ENCODE measurements at places on chromosomes 2 and 18.

DNA sequence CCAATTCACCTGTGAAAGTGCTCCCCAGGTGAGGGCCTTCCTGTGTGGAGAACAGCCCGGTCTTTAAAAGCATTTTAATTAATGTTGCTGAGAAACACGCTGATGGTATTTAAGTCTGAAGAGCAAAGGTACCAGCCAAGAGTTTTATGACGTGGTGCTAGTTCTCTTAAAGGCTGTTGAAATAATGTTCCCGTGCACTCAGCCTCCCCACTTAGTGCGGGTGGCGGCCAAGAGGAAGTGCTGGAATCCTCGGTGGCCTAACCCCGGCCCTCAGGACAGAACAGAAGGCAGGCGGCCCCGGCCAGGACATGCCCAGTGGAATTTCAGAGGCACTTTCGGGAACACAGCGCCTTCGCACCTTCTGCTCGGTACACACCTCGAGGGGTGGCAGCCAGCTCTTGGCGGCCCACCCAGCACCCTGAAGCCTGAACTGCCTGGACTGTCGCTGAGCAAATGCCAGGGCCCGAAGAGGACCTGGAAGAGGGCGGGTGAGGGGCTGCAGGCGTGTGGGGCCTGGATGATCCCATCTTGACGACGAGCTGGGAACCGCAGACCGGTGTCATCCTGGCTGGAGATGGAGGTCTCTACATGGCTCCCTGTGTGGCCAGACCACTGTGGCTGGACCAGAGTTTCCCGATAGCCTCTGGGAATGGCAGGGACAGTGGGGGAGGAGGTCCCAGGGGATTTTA is 142.9 kb downstream of the ASB1 start:
- no peak for DNase-seq

- no peak for DNase-seq
Observed at GRCh38 chr18:55185391-55185790, 226.1 kb upstream of the CCDC68 start.

- DNase-seq = no peak
Observed at GRCh38 chr2:241866790-241867645, 2.5 kb upstream of the RTP5 start.

DNA sequence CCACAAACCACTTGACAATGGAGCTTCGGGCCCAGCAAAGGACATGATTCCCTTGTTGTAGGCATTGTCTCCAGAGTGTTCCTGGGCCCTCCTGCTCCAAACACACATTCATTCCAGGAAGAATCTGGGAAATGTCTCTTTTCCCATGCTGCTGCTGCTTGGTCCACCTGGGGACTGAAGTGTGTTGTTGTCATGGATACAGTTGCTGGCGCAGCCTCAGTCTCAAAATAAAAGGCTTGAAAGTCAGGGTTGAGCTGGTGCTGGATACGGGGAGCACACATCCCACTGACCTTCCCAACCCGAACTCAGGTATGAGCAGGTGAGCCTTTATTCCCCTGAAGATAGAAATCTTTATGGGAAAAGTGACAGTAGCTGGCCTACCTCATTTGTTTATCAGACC is 30.6 kb upstream of the SPP2 start:
- DNase-seq = no peak

DNA sequence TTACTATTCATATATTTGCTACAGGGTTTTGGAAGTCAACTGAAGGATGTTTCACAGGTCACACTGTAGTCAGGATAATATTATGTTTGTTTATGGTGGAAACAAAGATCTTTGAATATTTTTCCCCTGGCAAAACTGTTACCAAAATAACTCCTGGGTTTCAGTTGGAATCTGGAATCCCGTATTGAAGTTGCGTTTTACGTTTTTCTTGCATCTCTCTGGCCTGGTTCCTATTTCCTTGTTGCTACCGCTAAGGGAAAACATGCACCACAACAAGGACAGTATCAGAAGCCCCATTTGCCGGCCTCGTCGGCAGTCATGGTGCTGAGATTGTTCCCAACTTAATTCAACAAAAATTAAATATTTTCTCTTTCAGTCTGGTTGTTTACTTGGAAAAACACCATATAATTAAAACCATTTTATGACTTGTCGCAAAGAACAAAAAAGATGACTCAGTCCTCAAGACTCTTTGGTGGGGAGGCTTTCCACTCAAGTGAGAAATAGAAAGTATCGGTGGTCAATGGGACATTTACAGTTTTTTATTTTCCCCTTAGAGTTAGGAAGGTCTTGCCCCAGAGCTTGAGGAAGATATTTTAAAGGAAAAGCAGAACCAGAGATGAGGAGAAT is 42.3 kb downstream of the EN1 start:
- no peak for DNase-seq

Measured in thoracic aorta (tissue), 2 donors.